ENCODE measurements at places on chromosomes 3 and 15. TPM values are rescaled to one million over a fixed set of nuclear protein-coding genes. Genes with fewer than 3 reads are reported as not detected.

DNA sequence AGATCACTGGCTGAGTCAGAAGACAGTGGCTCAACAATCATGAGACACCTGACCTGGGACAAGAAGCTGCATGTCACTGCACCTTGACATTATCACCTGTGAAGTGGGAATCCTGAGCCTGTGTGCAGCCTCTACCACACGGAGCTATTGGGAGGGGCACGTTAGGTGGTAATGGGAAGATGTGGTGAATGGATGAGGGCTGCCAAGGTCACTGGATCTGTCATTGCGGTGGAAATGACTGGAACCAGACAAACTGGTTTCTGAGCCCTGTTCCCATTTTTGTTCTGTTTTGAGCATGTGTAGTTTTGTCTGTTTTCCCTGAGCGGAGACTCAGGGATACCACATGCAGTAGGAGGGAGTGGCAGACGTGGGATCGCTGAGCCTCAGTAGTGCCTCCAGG is 235.5 kb downstream of the OPA1 start:
- no peak for DNase-seq

- no peak for DNase-seq
These were observed 18.8 kb upstream of the IGF2BP2 start for GRCh38 chr3:185843635-185844034.

The BSN gene
- 0.71 TPM for total RNA-seq

- DNase-seq, result no peak
These were observed 6.2 kb downstream of the SLC33A1 start for GRCh38 chr3:155847993-155848392.

GRCh38 chr3:16251316-16252085 is 13.2 kb downstream of the DPH3 start:
- no peak for DNase-seq

DNA sequence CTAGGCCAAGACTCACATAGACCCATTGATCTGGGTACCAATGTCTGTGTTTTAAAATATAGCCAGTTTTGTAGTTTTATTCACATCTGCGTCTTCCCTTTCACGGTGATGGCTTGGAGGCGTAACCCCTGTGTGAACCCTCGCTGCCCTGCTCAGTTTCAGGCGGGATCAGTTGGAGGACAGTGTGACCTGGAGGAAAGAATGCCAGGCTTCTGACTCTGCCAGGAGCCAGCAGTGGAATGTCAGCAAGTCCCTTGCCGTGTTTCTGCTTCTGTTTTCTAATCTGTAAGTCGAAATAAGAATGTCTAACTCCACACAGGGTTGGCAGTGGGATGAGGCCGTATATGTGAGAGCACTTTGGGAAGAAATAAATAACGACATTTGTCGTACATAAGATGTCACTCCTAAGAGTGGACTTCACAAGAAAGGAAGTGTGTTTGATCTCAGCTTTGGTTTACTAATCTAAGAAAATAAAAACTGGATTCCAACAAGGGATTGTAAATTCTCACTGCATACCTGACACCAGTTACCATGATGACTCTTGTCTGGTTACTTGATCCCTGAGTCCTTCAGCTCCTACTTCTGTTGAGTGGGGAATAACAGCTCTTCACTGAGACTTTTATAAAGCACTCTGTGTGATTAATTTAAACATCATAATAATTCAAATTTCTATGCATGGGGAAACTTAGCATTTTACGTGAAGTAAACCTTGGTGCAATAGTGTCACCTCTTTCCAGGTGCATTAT is 6.3 kb upstream of the CA12 start:
- DNase-seq, result no peak

- DNase-seq, result no peak
These were observed 40.3 kb downstream of the IL1RAP start for GRCh38 chr3:190554197-190554596.

The UACA gene
- 32.7 TPM for total RNA-seq

DNA sequence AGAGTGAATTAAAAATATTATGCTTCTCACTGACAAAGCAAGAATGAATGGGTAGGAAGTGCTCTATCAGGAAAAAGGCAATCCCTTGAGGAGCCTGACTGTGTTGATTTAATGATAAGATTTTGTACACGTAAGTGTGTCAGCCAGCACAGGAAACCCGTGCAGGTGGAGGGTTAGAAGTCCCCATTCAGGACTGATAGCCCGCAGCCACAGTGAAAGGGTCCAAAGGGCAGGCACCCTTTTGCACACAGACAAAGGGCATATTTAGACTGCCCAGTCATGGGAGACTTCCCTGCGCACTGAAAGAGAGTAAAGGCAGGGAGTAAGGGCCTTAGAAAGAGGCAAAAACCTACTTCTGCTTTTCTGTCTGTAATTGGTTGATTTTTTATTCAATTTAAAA is 26.4 kb upstream of the SKIL start:
- DNase-seq, result no peak

- no peak for DNase-seq
These were observed 162.0 kb downstream of the CHSY1 start for GRCh38 chr15:101089579-101090427.

The GREM1 gene
- 16.4 TPM for total RNA-seq

The ANP32A gene
- 62.2 TPM for total RNA-seq

- no peak for DNase-seq
These were observed 85.2 kb downstream of the ZMAT3 start for GRCh38 chr3:178986456-178986855.

DNA sequence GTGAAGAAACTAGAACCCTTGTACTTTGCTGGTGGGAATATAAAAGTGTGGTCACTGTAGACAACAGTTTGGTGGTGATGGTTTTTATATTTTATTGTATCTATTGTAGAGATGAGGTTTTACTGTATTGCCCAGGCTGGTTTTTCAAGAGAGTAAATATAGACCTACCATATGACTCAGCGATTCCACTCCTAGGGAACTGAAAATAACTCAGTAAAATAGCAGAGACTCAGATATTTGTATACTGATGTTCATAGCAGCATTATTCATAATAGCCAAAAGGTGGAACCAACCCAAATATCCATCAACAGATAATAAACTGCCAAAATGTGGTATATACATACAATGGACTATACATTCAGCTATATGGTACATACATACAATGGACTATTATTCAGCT is 68.8 kb upstream of the IL12A start:
- no peak for DNase-seq

- no peak for DNase-seq
These were observed 349.0 kb downstream of the MCTP2 start for GRCh38 chr15:94580211-94580885.

DNA sequence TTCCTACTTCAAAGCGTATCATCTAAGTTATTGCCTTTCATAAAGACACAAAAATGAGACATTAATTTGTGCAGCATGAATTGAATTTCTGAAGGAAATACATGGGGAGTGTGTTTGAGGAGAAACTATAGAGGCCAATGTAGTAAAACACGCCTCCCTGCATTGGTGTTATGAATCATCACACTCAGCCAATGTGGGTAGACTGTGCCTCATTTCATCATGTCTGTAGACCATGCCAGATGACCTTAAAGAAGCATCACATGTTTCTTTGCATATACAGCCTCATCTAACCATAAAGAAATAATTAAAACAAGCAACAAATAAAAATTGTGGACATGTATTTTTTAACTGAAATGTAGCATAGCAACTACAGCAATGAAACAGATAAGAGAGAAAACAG is 486.0 kb upstream of the ADAMTS9 start:
- no peak for DNase-seq

GRCh38 chr3:186979852-186980251 is 49.5 kb downstream of the ST6GAL1 start:
- DNase-seq, result no peak

DNA sequence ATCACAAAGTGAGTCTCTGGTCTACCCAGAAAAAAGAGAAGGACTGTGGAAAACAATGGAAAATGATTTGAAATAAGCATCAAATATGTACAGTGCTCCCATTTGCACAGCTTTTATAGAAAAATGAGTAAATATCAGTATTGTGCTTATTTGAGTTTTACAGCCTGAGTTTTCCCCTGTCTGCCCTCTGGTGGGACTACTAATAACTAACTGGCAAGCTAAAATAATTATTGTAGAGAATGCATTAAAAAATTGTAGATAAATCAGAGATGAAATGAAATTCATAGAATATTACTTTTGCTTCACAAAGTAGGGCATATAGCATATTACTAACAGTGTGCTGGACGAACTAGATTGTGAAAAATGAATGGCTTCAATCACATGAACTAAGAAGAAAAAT is 287.1 kb downstream of the NAALADL2 start:
- DNase-seq, result no peak

The TMOD2 gene
- 26.0 TPM for total RNA-seq

- no peak for DNase-seq
These were observed 288.9 kb upstream of the TPM1 start for GRCh38 chr15:62753518-62754221.

The FETUB gene
- total RNA-seq, result not detected

The WDR53 gene
- 3.5 TPM for total RNA-seq

- DNase-seq, result no peak
These were observed 59.6 kb downstream of the ESYT3 start for GRCh38 chr3:138493804-138494606.

The TRIM59 gene
- 6.1 TPM for total RNA-seq

The IQCF5 gene
- total RNA-seq, result not detected

GRCh38 chr3:57031631-57032541 is 28.6 kb upstream of the SPATA12 start:
- DNase-seq, result no peak

- DNase-seq, result no peak
These were observed 277 bp upstream of the DALRD3 start for GRCh38 chr3:49018707-49019006.

Measured in sigmoid colon (tissue), 7 donors.